ENCODE measurements at places on chromosomes 4 and X.

DNA sequence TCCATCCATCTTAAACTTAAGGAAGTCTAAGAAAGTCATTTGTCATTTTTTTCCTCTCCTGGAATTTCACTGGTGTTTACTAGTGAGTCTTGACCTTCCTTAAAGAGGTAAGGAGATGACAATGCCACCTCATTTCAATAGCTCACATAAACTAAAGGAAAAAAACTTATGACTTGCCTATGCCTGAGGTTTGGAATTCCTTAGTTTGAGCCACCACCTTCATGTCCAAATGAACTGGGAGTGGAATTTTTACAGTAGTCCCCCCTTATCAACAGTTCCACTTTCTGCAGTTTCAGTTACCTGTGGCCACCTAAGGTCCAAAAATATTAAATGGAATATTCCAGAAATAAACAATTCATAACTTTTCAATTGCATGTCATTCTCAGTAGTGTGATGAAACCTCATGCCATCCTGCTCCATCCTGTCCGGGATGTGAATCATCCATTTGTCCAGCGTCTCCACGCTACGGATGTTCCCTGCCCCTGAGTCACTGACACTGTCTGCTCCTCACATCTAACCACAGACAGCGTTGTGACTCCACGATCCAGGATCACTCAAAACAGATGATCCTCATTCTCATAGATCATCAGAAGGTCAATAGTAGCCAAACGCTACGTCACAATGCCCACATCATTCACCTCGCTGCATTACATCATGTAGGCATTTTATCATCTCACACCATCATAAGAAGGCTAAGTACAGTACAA, 177.4 kb downstream of the SH3KBP1 start:
- no peak for DNase-seq

DNA sequence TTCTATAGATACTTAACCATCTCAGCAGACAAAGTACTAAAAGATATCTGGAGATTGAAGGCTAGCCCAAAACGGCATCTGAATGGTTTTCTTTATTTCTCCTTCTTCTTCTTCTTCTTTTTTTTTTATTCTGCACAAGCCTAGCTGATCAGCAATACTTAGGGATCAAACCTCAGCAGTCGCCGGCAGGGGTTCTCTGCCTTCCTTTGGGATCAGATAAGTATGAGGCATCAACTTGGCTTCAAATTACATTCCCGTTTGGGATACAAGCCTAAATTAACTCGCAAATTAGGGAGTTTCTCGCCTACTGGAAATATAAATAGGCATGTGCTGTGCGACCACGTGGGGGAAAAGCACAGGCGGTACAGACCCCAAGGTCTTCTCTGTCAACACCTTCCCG, 730 bp downstream of the CT55 start:
- DNase-seq, result no peak

GRCh38 chrX:107197319-107197718, 8.9 kb downstream of the NUP62CL start:
- no peak for DNase-seq

DNA sequence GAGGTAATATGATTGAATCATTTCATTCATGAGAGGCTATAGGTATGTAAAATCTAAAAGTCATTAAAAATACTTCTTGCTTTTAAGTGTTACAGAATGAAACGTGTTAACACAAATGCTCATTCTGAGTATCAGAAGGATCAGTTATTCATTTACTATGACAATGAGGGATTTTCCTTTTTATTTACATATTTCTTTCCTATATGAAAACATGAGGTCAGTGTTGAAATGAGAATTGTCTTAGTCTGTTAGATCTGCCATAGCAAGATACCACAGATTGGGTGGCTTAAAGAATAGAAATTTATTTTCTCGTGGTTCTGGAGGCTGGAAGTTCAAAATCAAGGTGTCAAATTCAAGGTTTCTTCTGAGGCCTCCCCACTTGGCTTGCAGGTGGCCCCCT, 181.2 kb downstream of the ARHGAP10 start:
- DNase-seq, result no peak

DNA sequence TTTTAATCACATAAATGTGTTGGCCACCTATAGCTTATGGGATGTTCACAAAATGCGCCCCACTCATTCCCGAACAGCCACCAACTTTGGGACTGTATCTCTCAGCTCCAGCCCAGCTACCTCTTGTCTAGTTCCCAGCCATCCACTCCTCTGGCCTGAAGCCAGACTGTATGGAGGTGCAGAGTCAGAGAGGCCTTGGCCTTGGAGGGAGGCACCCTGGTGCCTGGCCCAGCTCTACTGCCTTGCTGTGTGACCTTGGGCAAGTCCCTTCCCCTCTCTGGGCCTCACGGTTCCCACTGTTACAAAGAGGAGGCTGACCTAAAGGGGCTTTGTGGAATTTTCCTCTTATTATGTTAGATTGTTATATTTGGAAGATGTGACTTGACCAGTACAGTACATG, 13.9 kb downstream of the MAMLD1 start:
- DNase-seq, result no peak

DNA sequence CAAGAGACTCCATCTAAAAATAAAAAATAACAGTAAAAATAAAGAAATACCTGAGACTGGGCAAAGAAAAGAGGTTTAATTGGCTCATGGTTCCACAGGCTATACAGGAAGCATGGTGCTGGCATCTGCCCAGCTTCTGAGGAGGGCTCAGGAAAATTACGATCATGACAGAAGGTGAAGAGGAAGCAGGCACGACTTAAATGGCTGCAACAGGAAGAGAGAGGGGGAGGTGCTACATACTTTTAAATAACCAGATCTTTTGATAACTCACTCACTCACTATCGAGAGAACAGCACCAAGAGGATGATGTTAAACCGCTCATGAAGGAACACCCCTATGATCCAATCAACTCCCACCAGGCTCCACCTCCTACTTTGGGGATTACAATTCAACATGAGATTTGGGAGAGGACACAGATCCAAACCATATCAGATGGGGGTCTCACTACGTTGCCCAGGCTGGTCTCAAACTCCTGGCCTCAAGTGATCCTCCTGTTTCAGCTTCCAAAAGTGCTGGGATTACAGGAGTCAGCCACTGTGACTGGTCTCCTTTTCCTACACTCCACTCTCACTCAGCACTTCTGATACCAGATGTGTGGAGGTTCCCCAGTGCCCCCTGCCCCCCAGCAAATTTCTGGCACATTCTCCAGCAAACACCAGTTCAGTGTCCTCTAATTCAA, 11.9 kb upstream of the ZNF157 start:
- DNase-seq, result no peak

- no peak for DNase-seq
These were observed 13.0 kb downstream of the RBMX start for GRCh38 chrX:136867518-136867917.

DNA sequence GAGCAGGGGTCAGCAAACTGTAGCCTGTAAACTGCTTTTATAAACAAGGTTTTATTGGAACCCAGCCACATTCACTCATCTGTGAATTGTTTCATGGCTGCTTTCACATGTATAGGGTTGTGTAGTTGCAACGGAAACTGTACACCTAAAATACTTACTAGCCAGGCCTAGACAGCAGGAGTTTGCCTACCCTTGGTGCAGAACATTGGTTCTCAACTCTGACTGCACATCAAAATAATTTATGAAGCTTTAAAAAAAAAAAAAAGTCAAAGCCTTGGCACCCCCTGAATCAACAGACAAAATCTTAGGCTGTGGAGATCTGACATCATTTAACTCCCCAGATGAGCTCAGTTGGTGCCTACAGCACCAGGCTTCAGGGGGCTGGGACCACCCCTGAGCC, 27.8 kb downstream of the ADGRA3 start:
- DNase-seq, result no peak

DNA sequence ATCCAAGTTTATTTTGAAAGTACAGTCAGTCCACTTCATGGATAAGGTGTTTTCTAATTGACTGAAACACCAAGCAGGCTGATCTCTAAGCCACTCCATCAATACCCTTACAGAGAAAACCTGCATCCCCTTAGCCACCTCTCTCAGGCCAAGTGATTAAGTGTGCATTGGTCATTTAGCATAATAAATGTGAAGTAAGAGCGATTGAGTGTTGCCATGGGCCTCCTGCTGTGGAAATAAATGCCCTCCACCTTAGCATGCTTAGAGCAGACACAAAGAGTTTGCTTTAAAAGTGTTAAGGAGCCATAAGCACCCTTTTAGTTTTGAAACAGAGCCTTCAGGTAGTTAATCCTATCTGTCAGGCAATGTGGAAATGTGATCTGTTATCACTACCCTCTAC, 386.5 kb downstream of the GPAT3 start:
- DNase-seq, result no peak

GRCh38 chr4:41213625-41214135, 662 bp downstream of the APBB2 start:
- DNase-seq, result no peak

DNA sequence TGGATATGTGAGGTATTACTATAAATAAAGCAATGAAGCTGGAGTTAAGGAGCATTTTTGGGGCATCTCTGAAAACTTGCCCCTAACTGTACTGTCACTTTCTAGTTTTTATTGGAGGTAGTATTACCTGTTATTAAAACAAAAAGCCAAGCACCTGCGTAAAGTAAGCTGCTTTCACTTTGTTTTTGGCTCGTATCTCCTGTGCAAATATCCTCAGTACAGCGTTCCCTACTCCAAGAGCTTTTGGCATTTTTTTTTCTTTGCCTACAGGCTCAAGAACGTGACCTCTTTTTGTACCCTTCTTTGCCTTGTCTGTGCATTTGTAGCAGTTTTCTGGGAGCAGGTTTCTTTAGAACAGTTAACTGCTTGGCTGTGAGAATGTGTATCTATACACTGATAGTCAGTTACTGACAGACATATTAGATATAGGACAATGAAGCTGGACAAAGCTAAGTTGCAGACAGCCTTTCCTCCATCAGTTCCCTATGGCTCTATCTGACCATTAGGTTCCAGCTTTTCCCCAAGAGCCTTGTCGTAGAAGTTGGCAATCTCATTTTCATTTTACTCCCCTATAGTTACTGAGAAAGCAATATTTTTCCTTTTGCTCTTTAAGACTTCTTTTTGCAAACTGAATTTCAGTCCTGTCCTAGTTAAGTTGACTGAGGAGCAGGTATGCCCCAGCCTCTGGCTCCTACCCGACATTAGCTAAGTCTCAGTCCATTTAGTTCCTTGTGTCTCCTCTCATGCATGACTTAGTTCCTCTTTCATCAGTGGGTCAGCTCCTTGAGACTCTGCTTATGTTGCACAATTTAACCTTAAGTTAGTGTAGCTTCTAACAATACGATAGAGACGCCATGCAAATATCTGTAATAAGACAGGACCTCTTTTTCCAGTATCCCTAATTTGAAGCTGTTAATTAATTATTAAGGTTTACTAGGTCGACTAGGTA, 71.5 kb upstream of the HPRT1 start:
- DNase-seq, result no peak

- no peak for DNase-seq
These were observed 160.7 kb downstream of the AASDH start for GRCh38 chr4:56226579-56226978.

GRCh38 chrX:70527053-70527452, 82.4 kb downstream of the DLG3 start:
- no peak for DNase-seq

DNA sequence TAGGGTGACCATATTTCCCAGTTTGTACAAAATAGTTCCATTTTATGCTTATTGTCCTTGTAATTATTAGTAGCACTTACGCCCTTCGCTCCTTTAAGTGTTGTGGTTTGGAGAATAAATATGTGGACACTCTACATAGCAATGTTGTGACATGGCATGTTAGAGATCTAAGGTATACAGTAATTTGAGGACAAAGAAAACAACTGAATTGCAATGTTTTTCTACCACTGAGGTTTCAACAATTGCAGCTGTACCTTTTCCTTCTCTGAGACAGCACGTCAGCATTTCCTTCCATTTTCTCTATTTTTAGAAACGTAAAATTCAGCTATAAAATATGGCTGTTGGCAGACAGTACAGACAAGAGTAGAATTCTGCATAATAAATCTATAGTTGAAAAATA, 323.1 kb downstream of the MAPK10 start:
- DNase-seq, result no peak

DNA sequence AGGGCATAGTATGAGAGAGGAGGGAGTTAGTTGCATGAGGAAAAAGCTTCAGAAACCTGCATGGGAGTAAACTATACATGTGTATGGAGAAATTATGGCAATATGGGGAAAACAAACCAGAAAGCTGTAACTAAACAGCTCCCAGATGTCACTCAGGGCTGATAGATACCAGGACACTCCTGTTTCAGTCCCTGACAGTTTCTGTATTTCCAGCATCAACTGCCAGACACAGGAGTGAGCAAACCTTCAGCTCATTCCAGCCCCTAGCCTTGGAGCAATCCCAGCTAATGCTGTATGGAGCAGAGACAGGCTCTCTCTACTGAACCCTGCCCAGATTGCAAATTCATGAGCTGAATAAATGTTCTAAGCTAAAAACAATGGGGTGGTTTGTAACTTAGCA, 382.9 kb upstream of the MAGEB18 start:
- DNase-seq, result no peak

DNA sequence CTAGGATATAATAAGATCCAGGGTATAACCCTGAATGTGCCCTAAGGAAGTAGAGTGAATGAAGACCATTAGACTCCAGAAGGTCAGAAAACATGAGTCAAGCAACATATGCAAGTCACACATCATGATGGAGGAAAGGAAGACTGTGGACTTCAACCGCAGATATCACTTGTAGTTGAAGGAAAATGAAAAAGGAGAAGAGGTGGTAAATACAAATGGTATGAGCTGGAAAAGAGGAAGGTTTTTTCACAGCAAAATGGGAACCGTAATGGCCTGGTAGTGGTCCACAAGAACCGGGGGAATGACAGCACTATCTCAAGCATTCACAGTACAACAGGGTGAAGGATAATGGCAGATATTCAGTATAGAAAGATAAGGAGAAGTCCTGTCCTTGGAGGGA, 5.2 kb upstream of the SCFD2 start:
- no peak for DNase-seq

GRCh38 chr4:11488657-11489452, 60.2 kb upstream of the HS3ST1 start:
- DNase-seq, result no peak

DNA sequence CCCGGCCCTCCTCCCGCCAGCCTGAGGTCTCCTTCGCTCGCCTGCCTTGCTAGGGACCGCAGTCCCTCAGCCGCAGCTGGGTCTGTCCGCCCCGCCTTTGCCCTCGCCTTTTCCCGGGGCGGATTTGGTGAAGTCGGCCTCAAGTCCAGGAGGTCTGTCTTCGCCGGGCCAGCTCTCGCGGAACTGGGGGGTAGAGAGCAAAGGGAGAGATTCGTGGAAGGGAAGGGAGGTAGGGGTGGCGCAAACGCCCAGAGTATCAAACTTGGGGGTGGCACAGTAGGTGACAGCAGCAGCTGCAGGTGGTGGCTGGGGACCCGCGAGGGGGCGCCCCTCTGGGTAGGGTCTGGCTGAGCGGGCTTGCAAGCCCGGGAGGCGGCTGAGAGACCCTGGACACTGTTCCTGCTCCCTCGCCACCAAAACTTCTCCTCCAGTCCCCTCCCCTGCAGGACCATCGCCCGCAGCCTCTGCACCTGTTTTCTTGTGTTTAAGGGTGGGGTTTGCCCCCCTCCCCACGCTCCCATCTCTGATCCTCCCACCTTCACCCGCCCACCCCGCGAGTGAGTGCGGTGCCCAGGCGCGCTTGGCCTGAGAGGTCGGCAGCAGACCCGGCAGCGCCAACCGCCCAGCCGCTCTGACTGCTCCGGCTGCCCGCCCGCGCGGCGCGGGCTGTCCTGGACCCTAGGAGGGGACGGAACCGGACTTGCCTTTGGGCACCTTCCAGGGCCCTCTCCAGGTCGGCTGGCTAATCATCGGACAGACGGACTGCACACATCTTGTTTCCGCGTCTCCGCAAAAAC, at the start of gene NPY2R:
Gene NPY2R (plus strand): TSS at position 379 of the 797 bp plus-strand sequence. CDS start 5,304 bp downstream, outside the sequence.
- no peak for DNase-seq
